ENCODE measurements at places on chromosomes 13 and 19.

- no peak for DNase-seq
These were observed 74.4 kb downstream of the DPF1 start for GRCh38 chr19:38149661-38150061.

DNA sequence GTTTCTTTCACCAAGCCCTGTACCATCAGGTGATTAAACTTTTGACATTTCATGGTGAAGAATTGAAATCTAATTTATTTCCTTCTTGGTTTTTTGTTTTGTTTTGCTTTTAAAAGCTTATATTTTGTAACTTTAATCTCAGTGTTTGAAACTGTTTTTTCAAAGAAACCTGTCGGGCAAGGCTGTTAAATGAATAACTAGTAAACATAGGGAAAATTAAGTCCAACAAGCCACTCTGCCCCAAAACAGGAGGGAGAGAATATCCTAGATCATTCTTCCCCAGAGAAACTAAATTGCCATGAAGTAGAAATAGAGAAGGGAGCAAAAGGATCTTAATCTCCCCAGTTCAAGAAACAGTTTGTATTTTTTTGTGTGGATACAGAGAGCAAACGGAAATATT is 98.2 kb downstream of the FREM2 start:
- DNase-seq = no peak

DNA sequence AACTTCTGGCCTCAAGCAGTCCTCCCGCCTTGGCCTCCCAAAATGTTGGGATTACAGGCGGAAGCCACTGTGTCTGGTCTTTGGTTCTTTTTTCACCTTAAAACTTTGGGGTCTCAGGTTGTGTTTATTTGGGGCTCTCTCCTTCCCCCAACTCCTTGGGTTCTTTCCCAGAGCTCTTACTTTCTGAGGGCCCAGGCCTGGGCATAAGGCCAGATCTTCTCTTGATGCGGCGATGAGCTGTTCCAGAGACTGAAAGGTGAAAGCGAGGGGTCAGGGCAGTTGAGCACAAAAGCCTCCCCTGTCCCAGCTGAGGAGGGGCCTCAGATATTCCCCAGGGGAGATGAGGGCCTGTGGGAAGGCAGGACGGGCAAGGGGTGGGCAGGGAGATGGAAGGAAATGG is 7.1 kb downstream of the POLR1G start:
- no peak for DNase-seq

- DNase-seq = no peak
These were observed 161.4 kb downstream of the TM9SF2 start for GRCh38 chr13:99662678-99663077.

- DNase-seq = no peak
These were observed 1.1 kb upstream of the PPP1R12C start for GRCh38 chr19:55118401-55118991.

- no peak for DNase-seq
These were observed 6.1 kb downstream of the FSD1 start for GRCh38 chr19:4310247-4311121.

DNA sequence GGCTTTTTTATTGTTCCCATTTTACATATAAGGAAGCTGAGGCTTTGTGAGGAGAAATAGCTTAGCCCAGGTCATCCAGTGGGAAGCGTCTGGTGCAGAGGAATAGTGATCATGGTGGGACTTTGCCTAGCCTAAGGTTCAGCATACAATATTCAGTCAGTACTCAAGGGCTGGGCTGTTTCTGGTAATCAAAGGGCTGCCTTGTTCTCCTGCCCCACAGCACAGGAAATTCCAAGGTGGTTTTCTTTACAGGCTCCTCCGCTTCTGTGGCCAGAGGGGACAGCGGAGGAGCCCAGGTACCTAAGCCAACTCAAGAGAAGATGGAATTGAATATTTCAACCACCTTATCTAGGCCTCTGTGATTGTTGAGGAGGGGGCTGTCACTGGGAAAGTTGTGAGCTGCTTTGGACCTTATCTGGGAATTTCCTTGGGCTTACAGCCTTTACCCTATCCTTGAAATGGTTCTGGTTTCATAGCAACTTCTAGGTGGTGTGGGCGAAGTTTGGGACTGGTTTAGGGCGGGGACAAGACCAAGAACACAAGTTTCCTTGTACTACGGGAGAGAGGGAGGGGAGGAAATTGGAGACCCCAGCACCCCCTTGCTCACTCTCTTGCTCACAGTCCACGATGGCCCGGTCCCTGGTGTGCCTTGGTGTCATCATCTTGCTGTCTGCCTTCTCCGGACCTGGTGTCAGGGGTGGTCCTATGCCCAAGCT is at the start of gene MIA:
Gene MIA (plus strand): TSS at position 606 of the 716 bp plus-strand sequence. CDS start 22 bp downstream, at position 628.
- no peak for DNase-seq

- DNase-seq = no peak
These were observed 307.4 kb downstream of the DIAPH3 start for GRCh38 chr13:59856281-59856810.

- DNase-seq = no peak
These were observed 10.0 kb downstream of the ARHGAP45 start for GRCh38 chr19:1076951-1077350.

DNA sequence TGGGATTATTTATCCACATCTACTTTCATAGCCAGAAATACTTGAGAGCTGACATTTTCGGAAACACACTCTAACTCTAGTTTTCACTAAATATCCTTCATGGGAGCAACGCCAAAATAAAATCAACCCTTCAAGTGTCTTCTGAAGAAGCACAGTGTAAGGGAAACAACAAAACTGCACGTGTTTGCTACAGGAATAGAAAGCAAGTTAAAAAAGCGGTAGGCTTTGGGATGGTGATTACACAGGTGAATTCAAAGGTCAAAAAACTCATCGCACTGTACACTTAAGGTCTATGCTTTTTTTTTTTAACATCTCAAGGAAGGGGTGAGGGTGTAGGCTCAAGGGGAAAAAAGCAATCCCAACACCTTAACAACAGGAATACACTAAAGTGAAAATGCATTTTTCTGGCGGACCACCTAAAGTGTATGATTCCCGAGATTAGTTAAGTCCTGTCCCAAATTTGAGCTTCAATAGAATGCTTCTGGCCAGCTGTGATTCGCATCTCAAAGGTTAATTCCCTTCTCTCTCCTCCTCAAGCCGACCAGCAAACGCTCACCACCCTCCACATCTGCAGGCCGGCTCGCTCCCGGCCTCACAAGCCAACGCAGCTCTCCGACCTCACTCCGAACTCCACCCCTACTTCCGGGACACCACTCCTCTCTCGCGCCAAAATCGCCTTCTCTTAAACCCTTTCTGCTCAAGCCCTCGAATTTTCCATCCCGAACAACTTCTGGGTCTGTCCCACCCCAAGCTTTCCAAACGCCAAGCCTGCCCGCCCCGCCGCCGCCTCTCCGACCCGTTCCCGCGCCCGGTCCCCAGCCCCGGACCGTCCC is 1.1 kb downstream of the ARGLU1 start:
- DNase-seq = no peak

DNA sequence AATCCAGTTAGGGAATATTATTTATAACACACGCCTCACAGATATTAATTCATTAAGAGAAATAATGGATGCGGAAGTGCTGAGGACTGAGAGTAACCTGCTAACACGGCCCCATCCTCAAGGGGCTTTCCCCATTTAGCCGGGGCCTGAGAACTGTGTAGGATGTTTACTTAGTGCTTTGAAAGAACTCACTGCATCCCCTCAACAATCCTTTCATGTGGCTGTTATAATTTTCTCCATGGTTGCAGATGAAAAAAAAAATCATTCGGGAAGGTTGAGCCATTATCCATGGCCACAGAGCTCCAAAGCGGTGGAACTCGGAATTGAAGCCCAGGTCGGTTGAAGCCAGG is 98.2 kb downstream of the ING1 start:
- DNase-seq = no peak

DNA sequence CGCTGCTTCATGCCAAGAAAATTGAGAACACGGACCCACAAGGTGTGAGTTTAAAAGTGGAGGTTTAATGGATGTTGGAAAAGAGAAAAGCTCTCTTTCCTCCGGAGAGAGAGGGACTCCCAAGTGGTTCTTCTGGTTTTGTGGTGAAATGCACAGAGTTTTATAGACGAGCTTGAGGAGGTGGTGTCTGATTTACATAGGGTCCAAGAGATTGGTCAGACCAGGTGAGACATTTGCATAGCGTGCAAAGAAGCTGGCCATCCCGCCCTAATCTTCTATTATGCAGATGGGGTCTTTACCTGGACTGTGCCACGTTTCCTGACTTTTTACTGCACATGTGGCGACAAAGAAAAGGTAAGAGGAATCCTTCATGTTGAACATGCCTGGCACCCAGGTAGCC is 236.4 kb upstream of the PCDH9 start:
- no peak for DNase-seq

GRCh38 chr19:33520844-33521479 is 629 bp downstream of the PEPD start:
- DNase-seq = no peak

- no peak for DNase-seq
These were observed 125.9 kb downstream of the MIPEP start for GRCh38 chr13:23763318-23763717.

GRCh38 chr13:102680133-102680717 is 14.6 kb downstream of the METTL21C start:
- DNase-seq = no peak

GRCh38 chr13:33696530-33696929 is 121.4 kb upstream of the RFC3 start:
- no peak for DNase-seq

DNA sequence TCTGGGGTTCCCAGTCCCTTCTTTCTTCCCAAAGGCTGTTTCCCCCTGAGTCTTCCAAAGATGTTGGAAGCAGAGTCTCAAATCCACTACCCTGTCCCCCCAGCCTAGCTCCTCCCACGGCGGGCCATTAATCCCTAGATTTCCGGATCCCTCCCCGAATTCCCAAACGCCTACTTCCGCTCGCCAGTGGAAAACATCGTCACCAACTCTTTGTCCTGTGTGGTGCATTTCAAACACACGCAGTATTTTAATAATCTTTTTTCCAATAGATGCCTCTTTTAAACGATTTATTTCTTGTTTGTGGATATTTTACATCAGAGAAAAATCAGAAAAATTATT is 610 bp downstream of the ZNF791 start:
- DNase-seq = peak; percentile 38

DNA sequence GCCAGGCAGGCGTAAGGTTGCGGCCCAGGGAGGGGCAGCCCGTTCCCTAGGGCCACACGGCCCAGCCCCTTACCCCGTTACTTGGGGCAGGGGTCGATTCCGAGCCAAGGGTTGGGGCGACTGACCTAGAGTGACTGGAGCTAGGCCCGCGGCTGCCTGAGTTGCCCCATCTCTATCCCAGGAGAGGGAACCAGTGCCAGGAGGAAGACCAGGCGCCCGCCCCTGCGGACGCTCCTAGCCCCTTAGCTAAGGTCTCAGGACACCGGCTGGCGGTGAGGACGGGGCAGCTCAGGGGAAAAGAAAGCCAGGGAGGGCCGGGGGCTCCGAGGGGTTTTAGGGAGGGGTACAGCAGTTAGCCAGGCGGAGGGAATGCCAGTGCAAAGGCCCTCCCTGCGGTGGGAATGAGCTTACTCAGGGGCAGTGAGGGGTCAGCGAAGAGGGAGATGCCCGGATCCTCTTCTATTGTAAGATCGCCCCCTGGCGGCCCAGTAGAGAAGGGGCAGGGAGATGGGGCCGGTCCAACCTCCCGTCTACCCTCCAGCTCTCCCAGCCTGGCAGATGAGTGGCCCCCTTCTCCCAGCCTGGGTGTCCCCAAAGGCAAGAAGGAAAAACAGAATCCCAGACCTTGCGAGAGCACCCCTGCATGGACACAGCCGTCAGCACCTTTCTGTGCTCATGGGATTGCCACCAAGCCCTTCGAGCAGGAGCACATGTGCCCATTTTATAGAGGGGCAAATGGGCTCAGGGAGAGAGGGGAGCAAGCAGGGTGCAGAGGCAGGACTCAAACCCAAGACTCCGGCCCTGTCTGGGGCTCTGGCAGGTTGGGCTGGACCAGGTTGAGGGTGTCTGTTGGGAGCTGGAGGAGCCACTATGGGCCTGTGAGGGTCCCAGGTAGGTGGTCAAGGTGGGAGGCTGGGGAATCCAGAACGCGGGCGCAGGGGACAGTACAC is 16.3 kb downstream of the CILP2 start:
- no peak for DNase-seq

DNA sequence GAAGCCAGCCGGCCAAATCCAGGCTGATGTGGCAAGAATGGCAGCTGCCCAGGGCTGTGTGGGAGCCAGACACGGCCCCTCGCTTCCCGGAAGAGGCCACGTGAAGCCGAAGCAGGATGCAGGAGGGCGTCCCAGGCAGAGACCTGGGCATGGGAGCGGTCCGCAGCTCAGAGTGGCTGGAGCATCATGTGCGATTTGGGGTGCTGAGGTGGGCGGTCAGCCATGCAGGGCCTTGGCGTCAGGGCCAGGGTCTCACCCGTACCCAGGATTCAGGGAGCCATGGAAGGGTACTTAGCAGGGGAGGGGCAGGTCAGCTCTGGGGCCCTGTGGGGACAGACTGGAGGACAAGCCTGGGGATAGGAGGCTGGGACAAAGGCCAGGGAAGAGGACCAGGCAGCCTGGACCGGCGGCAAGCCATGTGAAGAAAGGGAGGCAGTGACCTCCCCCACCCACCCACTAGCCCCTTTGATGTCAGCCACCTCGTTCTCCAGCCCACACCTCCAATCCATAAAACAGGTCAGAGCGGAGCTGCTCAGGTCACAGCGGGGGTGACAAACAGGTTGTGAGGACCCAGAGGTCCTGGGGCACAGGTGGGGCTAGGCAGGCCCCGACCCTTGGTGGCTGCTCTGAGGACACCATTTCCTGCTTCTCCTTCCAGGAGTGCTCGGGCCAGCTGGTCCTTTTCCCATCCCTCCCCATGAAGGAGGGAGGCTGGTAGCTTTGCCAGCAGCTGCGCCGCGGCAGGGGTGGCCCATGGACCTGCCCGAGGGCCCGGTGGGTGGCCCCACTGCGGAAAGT is 2.3 kb downstream of the KASH5 start:
- no peak for DNase-seq

- DNase-seq = no peak
These were observed 336.1 kb downstream of the GPC6 start for GRCh38 chr13:93562676-93563075.

DNA sequence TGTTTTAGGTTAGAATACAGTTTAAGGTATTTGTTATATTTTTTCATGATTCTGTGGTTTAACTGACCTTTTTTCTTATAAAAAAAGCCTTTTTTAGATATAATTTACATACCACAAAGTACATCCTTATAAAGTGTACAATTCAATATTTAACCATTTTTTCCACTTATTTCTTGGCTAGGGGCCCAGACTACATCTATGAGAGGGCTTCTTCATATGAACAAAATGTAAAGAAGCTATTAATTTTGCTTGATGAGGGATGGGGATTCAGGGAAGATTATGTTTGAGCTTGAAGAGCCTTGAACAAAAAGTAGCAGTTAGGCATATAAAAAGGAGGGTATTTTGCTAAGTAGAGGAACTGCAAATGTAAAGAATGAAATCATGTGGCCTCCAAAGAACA is 2.2 kb downstream of the CCDC122 start:
- DNase-seq = no peak

GRCh38 chr13:44867825-44868224 is 121.4 kb downstream of the NUFIP1 start:
- no peak for DNase-seq
